NCI-H69 (cell line): ENCODE measurements at places on chromosomes 7 and 10.
A peak's percentile ranks its signal among the peaks of the same experiment; 100 is the strongest.

DNA sequence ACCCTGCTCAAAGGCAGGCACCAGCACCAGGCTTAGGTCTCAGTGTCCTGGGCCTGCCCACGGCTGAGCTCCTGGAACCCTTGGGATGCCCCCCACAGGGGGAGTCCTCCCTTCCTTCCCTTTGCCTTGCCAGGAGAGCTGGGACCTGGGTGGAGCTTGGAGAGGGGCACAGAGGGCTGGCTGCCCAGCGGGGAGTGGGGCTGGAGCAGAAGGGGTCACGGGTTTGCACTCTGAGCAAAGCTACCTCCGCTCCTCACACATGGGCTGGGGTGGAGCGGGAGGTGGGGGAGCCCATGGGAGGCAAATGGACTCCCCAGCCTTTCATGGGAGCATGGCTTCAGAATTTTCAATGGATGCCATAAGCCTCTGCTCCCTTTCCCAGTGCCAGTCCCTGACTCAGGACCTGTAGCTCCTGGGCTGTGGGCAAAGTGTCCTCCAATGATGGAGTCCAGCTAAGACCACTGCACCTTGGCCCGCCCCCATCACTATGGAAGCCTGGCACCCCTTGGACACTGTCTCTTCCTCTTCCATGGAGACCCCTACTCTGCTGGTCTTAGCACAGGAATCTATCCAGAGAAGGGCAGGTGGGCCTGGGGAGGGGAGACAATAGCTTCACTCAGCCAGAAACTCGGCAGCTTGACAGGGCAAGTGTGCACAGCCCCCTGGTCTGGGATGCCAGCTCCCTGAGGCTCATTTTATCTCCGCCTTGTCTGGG is 39.9 kb downstream of the LDB3 start:
- DNase-seq = no peak

DNA sequence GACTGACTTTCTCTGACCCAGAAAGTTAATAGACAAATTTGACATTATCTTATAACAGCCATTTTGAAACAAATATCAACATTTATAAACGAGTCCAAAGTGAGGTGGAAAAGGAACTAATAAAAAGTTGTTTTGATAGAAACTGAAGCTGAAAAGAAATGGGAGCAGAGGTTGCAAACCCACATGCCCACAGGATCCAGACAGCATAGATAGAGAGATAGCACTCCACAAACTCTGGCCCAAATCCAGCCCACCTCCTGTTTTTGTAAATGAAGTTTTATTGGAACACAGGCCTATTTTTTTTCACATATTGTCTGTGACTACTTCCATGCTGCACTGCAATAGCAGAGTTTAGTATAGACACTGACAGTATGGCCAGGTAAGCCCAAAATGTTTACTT is 171.9 kb downstream of the PRKG1 start:
- peak; percentile 2 for DNase-seq

DNA sequence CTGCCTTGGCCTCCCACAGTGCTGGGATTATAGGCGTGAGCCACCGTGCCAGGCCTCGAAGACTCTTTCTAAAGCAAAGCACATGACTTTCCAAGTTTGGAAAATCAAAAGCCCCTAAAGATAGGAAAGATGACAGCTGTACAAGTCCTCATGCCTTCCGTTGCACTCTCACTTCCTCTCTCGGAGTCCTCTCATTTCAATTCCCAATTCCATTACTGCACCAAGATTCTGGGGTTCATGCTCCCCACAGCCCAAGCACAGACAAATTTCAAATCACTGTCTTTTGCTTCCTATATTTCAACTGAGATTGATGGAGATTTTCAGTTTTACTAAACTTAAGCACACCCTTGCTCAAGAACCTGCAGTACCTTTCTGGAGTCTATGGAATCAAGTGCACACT is 10.9 kb upstream of the PLAU start:
- no peak for DNase-seq

DNA sequence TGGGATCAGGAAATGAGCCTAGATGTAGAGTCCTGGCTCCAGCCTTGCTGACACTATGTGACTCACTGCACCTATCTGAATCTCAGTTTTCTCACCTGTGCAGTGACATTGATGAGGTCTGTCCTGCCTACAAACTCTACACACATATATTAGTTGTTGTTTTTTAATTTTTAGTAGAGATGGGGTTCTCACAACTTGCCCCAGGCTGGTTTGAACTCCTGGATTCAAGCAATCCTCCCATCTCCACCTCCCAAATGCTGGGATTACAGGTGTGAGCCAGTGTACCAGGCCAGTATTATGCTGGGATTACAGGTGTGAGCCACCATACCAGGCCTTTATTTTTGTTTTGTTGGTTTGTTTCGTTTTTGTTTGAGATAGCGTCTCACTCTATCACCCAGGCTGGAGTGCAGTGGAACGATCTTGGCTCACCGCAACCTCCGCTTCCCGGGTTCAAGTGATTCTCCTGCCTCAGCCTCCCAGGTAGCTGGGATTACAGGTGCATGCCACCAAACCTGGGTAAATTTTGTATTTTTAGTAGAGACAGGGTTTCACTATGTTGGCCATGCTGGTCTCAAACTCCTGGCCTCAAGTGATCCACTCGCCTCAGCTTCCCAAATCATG is 11.8 kb upstream of the DDIT4 start:
- no peak for DNase-seq

DNA sequence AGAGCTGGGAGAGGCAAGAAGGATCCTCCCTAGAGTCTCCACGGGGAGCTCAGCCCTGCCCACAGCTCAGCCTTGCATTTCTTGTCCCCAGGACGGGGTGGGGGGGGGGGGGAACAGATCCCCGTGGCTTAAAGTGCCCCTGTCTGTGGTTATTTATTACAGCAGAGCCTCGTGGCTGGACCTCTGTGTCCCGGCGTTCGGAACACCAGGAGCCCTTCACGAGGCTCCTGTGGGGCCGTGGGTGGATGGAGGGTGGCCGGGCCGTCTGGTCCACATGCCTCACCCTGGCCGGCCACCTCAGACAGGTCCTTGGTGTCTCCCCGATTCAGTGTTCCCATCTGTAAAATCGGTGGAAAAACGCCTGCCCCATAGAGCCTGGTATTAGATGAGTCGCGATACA is 37.9 kb downstream of the FAM20C start:
- DNase-seq = no peak

DNA sequence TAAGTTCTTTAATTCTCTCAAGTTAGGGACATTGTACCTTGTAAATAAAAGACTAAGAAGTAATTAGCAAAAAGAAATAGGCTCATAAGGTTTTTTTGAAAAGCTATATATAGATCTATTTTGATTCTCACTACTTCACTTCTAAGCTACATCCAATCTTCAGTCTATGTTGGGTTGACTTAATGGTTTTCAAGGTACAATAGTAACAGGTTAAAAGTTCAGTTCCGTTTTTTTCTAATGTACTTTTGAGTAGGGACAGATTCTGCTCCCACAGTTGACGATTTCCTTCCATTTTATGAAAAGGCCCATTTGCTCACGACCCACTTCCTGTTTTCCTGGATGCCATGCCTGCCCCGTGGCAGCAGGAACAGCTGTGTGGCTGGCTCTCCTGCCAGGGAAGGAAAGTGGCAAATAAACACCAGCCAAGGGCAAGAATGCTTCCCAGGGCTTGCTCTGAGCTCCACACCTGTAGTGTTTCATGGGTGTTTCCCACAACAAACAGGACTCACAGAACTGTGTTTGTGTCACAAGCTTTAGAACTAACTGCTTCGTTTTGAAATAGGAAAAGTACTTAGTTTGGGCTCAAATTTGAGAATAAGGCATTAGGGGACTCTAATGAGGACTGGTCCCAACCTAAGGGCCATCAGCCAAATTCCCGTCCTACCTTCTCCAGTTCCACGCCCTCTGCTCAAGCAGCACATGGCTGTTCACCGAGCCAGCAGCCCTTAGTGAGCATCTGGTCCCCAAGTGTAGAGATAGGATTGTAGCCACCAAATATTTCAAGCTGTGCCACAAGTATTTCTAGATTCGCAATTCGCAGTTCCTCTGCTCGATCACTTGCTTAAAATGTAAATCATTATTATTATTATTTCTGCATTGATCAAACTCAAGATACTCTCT is 240.7 kb downstream of the COBL start:
- peak; percentile 44 for DNase-seq

DNA sequence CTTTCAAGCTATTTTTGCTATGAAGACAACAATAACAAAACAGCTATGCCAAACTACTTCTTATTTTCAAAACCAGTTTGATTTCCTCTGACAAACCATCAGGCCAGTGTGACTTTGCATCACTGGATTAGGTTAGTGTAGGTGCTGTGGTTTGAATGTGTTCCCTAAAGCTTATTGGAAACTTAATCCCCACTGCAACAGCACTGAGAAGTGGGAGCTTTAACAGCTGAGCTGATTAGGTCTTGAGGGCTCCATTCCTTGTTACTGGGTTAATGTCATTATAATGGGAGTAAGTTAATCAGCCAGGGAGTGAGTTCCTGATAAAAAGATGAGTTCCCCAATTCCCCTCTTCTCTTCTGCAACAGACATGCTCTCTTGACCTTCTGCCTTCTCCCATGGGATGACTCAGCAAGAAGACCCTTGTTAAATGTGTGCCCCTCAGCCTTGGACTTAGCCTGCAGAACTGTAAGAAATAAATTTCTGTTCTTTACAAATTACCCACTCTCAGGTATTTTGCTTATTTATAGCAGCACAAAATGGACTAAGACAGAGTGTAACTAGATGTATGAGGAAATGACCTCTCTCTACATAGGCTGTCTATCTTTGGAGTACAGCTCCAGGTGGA is 186.8 kb downstream of the CTTNBP2 start:
- no peak for DNase-seq

DNA sequence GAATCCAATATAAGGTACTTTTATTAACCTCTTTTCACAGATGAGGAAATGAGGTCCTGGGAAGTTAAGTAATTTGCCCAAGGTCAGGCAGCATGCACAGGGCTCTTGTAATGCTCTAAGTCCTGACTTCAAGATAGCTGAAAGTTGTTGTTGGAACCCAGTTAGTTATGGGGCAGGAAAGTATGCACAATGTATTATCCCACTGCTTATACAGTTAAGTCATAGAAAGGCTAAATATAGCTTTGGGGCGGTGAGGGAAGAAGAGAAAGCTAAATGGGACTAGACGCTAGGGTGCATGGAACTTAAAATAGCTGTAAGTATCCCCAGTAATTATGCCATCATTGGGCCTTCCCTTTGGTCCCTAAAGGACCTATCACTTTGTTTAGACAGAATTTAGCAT is 9.2 kb downstream of the GLCCI1 start:
- no peak for DNase-seq

DNA sequence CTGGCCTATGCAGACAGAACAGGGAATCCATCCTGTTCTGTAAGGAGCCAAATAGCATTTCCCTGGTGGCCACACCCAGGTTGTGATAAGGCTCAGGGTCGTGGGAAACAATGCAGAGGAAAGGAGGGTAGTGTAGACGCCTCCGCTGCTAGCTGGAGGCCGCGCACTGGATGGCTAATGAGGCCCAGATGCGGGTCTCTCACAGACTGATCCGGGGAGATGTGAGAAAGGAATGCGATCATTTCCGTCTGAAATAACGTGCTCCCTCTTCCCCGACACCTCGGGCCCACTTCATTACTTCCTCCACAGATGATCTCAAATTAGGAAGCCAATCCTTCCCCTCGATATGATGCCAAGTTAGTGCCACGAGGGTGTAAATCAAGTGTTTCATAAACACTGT is 203.3 kb downstream of the TAX1BP1 start:
- DNase-seq = no peak

- DNase-seq = peak; percentile 42
Measured at GRCh38 chr7:132508724-132509353, 67.4 kb downstream of the PLXNA4 start.

DNA sequence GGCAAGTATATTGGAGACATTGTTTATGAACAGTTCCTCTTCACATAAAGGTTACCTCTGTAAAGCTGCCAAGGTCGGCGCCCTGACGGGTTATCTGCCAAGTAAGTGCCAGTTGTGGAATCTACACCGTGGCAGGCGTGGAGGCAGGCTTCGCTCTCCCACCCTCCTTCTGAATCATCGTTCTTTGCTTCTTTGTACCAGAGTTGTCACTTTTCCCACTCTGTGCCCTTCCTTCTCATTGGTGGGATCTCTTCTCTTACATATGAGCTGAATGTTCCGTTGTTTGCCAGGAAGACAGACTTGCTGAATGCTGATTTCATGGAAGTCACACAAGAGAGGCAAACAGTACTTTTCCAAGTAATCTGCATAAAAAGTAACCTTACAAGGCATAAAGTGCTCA is 40.6 kb upstream of the PTPRZ1 start:
- DNase-seq = peak; percentile 92

- DNase-seq = no peak
Measured at GRCh38 chr7:50278120-50278519, 26.4 kb upstream of the IKZF1 start.

- no peak for DNase-seq
Measured at GRCh38 chr10:14527134-14527844, 196.6 kb upstream of the FRMD4A start.

DNA sequence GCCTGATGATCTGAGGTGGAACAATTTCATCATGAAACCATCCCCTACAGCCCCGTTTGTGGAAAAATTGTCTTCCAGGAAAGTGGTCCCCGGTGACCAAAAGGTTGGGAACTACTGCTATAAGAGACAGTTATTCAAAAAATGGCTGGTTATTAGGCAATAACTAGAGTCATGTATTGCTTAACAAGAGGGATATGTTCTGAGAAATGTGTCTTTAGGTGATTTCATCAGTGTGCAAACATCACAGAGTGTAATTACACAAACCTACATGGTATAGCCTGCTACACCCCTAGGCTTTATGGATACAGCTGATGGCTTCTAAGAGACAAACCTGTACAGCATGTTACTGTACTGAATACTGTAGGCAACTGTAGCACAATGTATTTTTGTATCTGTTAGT is 71.3 kb upstream of the CSTF2T start:
- DNase-seq = peak; percentile 56

DNA sequence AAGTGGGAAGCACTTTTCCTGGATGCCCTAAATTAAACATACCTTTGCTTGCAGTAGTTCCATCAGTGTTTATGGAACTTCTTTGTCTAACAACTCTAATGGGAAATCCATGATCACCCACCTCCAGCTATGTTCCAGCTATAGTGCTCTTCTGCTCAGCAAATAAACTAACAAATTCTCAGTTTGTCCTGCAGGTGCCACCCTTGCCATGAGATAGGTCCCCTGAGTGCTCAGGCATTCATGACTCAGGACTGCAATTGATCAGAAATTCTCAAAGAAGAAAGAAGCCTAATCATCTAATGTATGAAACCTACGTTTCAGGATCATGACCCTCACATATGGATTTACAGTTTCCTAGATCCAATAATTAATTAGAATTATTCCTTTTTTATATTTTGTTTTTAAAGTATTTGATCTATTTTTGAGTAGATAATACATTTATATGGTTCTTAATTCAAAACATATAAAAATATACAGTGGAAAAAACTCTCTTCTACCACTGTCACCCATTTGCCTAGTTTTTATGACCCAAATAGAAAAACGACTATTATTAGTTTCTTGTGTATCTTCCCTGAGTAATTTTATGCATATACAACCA is 48.7 kb upstream of the DYNC1I1 start:
- DNase-seq = peak; percentile 89

DNA sequence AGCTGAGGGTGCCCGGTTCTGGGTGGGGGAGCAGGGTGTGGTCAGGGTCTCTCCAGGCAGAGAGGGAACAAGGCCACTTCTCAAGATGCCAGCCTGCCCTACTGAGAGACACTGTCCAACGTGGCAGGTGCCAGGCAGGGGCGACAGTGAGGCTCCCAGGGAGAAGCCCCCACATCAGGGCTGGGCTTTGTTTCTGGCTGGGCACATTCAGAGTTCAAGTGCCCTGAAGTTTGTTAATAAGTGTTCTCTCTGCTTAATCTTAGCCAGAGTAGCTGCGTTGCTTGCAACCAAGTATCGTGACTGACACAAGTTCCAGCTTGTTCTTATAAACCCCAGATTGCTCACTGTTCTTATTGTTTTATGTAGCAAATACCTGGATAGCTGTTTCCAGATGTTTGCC is 21.8 kb downstream of the FOXL3 start:
- DNase-seq = no peak

- DNase-seq = peak; percentile 17
Measured at GRCh38 chr10:103111031-103111917, 81.8 kb downstream of the NT5C2 start.
